ENCODE measurements at places on chromosomes 7 and 10. TPM values are rescaled to one million over a fixed set of nuclear protein-coding genes. Genes with fewer than 3 reads are reported as not detected.

GRCh38 chr7:7102906-7103305 is 79.4 kb upstream of the C1GALT1 start:
- no peaks in the 10 kb centered on the region for H3K36me3 ChIP-seq
- H3K27me3 ChIP-seq = no peaks in the 10 kb centered on the region
- peaks cover 6% of the 10 kb centered on the region for H3K4me1 ChIP-seq
- H3K4me3 ChIP-seq = no peak overlapping the region
- no peak overlapping the region for H3K27ac ChIP-seq

- no peaks in the 10 kb centered on the region for H3K36me3 ChIP-seq
- no peaks in the 10 kb centered on the region for H3K4me1 ChIP-seq
- H3K4me3 ChIP-seq = no peak overlapping the region
- H3K27me3 ChIP-seq = no peaks in the 10 kb centered on the region
- no peak for DNase-seq
Observed at GRCh38 chr7:158956805-158957509, 100.6 kb downstream of the DYNC2I1 start.

DNA sequence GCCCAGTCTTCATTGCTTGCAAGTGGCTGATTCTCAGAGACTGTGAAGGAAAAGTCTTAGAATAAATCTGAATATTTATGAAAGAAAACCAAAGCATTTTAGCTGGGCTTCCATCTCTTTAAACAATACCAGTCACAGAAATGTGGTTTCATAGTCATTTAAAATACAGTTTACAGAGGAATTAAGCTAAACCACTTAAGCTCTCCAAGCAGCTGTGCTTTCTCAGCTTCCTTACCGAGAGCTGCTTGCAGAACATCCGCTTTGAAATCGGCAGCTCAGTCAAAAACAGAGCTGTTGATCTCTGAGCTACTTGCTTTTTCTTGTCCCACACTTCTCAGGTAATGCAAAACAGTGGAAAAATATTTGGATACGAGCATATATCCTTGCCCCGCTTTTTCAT is 134.5 kb downstream of the DYNC1I1 start:
- H3K27ac ChIP-seq = no peak overlapping the region
- no peak for DNase-seq
- H3K36me3 ChIP-seq = no peaks in the 10 kb centered on the region
- no peaks in the 10 kb centered on the region for H3K4me1 ChIP-seq

DNA sequence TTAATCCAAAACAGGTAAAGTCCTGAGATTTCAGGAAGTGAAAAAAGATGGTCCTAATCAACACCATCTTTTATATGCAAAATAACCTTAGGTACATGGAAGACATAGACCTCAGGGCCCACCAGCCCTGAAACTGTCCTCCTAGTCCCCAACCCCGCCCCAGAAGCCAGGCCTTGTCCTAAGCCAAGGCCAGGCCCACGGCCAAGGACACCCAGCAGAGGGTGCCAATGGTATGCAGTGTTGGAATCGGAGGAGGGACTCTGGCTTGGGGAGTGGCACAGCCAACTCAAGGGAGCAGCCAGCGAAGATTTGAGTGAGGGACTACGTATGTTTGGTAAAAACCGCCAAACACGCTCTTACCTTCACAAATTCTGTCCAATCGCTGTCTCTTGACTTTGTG is 96.7 kb downstream of the ZRANB1 start:
- peaks cover 45% of the 10 kb centered on the region for H3K4me1 ChIP-seq
- H3K4me3 ChIP-seq = no peak overlapping the region
- H3K27ac ChIP-seq = peak overlapping the region; percentile 6
- no peaks in the 10 kb centered on the region for H3K27me3 ChIP-seq
- no peaks in the 10 kb centered on the region for H3K36me3 ChIP-seq
- DNase-seq = peak; percentile 85

GRCh38 chr10:102863660-102864059 is 5.6 kb upstream of the AS3MT start:
- H3K36me3 ChIP-seq = no peaks in the 10 kb centered on the region
- peaks cover 25% of the 10 kb centered on the region for H3K4me1 ChIP-seq
- no peaks in the 10 kb centered on the region for H3K27me3 ChIP-seq

The FAM25A gene
- not detected for total RNA-seq

- H3K4me3 ChIP-seq = no peak overlapping the region
- no peaks in the 10 kb centered on the region for H3K36me3 ChIP-seq
- H3K4me1 ChIP-seq = no peaks in the 10 kb centered on the region
- H3K27me3 ChIP-seq = no peaks in the 10 kb centered on the region
- no peak for DNase-seq
- no peak overlapping the region for H3K27ac ChIP-seq
Observed at GRCh38 chr7:148303295-148304082, 287.1 kb upstream of the C7orf33 start.

DNA sequence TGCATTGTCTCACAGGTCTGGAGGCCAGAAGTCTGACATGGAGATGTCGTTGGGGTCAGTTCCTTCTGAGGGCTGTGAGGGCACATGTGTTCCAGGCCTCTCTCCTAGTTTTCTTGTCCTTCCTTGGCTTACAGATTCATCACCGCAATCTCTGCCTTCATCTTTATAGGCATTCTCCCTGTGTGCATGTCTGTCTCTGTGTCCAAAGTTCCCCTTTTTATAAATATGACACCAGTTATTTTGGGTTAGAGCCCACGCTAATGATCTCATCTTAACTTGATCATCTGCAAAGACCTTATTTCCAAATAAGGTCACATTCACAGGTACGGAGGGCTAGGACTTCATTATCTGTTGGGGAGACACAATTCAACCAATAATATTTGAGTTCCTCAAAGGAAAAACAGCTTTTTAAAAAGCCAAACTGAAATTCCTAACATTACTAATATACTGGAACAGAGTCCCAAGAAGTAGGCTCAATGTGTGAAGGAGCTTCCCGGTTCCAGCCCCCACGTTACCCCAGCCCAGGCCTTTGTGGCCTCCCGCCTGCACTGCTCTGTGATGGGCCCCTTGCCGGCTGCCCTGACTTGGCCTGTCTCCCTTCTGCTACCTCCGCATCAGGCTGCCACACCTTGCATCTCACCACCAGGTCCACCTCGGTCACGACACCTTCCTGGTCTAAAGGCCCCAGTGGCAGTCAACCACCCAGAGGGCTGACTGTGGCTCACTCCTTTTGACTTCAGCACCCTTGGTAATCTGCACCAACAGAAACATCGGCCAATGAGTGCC is 142.7 kb downstream of the KCNMA1 start:
- no peaks in the 10 kb centered on the region for H3K27me3 ChIP-seq
- H3K4me3 ChIP-seq = no peak overlapping the region
- no peaks in the 10 kb centered on the region for H3K36me3 ChIP-seq
- H3K4me1 ChIP-seq = peaks cover 24% of the 10 kb centered on the region
- no peak for DNase-seq

The UCN3 gene
- total RNA-seq = 5.5 TPM
